ENCODE measurements at places on chromosomes 11 and 22.

GRCh38 chr11:68449951-68450350, 10.6 kb upstream of the PPP6R3 start:
- DNase-seq: no peak

DNA sequence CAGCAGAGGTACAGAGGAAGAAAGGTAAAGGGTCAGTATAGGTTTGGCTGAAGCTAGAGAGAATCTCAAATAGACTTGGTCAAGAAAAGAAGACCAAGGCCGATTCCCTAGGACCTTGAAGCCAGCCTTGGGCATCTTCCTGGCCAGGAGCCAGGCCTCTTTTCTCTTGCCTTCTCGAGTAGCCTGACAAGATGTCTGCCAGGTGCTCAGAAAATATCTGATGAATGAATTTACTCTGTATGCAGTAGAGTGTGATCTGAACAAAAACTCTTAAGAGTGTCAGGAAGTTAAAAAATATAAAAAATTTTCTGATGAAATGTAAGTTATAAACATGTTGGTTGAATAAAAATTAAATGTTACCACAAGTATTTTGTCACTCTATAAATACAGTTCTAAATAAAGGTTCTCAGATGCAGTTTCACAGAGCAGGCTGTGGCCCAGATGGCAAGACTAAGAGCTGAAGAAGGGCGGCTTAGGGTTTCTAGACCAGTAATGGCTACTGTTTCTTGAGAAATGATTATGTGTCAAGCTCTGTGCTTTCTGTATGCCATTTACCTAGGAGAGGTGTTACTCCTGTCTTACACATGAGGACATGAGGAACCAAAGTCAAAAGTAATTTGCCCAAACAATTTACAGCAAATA, 98.1 kb downstream of the ATXN10 start:
- DNase-seq: no peak

DNA sequence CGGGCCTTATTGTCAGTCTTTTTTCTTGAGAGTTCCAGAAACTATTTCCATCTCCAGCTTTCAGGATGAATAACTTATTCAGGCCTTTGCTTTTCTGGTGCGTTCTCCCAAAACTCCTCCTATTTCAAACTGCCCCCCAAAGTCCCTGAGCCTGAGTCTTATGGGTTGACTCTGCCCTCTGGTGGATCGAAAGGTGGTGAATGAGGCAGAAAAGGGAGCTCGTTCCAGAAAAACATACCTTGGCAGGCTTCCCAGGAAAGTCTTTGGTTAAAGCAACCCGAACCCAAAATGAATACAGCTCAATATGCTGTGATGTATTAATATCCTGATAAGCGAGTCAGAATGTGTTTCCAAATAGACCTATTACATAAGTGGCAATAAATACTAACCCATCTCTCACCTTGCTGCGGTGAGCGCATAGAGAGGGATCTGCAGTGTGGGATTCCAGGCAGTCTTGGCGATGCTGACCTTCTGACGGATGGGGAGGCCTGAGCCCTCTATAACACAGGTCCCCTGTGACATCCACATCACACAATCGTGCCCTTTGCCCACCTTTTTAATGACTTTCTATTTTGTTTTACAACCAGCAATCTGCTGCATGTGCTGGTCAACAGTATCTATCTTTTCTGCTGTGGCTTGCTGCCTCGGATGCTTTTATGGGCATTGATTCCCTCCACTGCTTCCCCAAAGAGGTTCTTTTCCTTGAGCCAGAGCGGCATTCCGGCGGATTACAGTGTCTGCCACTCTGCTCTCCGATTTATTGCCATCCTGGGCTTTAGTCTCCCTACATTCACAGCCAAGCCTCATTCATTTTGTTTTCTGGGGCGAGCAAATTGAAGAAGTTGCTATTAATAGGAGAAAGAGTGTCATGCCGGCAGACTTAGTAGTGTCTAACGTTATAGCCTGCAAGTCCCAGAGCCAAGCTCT, 756.8 kb downstream of the NTM start:
- peak; percentile 26 for DNase-seq

- no peak for DNase-seq
These were observed 83.4 kb upstream of the SORL1-AS1 start for GRCh38 chr11:121536126-121536525.

All from NCI-H187 treated with DMSO at 0.1 percent for 48 hours (cell line).